ENCODE measurements at places on chromosomes 6 and 20. TPM values are rescaled to one million over a fixed set of nuclear protein-coding genes. Genes with fewer than 3 reads are reported as not detected.
A peak's percentile ranks its signal among the peaks of the same experiment; 100 is the strongest.

Gene GSTA2
- total RNA-seq, result not detected

Gene SCRT2
- total RNA-seq, result not detected

DNA sequence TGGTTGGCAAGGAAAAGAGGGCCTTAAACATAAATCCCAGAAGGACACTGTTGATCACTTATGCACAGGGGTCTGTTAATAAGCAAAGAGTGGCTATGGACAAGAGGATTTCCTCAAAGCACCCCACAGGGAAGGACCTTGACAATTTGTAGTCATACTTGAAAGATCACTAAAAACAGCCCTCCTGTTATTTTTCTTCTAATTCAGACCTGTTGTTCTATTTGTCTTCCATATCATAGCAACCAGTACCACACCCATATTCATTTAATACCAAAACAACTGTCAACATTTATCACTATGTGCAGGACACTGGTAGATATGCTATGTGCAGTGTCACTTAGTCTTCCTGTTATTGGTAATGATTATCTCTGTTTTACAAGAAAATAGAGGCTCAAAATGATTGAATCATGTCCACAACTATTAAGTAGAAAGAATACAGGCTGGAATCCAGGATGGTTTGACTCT, 3.2 kb upstream of the DYNLRB1 start:
- no peak for DNase-seq

GRCh38 chr20:1264727-1265126, 1.4 kb upstream of the SNPH start:
- no peak for DNase-seq

DNA sequence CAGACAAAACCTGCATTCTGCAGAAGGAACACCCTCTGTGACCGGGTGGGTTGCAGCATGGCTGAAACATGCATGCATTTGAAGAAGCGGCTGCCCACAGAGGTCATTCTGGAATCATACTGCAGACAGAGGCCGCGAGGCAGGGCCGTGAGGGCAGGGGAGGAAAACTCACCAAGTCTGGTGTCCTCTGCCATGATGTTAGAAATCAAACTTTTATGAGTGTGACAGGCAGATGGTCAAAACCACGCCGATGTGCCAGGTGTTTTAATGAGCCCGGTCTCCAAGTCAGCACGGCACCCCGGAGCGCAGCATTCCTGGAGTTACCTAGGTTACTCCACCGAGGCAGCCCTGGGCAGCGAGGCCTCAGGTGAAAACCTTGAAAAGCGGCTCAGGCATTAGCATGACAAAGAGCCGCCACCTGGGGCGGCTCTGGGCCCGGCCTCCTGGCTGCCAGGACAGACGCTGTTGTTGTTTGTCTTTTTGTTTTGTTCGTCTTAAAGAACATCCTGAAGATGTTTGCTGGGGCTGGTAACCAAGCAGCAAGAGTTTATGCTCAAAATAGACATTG, 255.6 kb downstream of the ERMARD start:
- DNase-seq, result peak; percentile 29
